ENCODE measurements at places on chromosomes 4 and X.

- DNase-seq: no peak
These were observed 331.8 kb downstream of the TEX13C start for GRCh38 chrX:125651426-125651825.

GRCh38 chrX:9772943-9773342 is 7.3 kb upstream of the GPR143 start:
- DNase-seq: no peak

DNA sequence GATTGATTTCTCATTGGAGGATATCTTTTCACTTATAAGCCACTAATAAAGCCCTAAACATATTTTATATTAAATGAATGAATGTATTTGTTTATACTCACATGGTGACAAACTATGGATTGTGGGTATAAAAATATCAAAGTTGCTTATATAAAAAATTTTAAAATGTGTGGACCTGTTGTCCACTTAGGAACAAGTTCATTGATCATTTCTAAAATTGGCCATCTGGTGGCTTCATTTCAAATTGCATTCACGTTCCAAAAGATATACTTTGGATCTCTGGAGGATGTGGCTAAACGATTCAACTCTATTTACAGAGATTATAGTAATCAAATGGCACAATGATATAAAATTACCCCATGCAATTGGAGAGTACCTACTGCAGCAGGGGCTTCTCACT is 32.5 kb downstream of the FSTL5 start:
- DNase-seq: no peak

DNA sequence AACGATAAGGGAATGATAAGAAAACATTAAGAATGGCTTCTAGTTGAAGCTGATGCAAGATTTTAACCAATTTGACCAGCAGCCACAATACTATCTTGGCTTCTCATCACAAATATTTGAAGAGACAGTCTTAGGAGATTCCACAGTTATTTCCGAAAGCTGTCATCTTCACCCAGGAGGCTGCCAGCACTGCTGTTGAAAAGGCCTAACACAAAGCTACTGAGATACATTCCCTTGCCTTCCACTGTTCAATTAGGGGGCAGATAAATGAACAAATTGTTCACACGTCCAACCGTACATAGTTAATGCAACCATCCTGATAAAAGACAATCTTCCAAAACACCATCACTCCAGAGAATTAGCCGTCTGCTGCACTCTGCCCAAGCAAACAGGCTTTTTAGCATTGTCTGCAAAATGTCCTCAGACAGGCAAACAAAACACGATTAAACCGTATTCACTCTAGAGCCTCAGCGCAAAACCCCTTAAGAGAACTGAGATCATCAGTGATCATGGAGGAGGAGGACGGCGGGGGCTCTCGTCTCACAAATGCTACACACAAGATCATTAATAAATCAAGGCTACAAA is 189.8 kb upstream of the PSAPL1 start:
- DNase-seq: no peak

DNA sequence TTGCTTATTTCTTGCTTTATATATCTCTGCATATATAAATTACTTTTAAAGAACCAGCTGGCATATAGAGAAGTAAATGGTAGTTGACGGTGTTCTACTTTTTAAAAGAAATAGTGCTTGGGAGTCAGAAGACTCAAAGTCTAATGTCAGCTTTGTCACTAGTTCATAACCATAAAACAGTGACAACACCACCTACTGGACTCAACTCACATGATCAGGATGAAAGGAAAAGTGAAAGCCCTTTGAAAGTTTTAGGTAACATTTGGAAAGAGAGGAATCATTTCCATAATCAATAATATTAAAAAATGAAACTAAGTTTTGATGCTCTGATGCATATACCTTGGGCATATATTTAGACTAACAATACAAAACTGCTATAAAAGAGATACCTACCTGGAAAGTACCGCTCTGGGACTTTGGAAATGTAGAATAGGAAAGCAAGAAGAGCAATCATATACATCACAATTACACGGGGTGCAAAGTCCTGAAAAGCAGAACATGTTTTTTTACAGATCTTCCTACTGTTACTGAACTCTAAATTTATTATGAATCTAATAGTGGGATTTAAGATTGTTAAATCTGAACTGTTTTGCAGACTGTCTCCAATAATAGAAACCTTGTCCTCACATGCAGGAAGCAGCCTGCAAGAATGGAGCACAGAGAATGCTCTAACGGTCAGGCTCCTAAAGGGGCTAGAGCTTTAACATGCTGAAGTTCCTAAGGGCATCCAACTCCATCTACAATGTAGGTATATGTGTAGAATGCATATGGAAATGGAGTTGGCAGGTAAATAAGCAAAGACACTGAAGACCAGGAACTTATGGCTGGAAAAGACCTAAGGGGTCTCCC is 15.6 kb downstream of the PAQR3 start:
- DNase-seq: no peak

- no peak for DNase-seq
These were observed 659.8 kb upstream of the DIPK2B start for GRCh38 chrX:45860450-45860849.

DNA sequence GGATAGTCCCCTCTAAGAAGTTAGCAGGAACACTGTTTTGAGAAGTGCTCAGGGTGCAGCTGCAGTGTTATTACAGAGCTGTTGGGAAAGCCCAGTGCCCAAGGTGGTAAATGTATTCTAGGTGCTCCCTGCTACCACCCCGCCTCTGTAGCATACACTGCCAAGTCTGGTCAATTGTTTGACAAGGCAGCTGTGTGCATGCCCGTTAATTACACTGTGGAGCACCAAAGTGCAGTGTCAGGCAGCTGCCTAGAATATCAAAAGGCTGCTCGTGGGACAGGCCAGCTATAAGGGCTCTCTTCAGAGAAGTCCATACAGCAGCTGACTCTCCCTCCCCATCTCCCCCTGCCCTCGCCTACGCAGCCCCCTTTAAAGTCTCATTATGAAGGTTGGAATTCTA is 99.9 kb upstream of the KLHL13 start:
- DNase-seq: no peak

DNA sequence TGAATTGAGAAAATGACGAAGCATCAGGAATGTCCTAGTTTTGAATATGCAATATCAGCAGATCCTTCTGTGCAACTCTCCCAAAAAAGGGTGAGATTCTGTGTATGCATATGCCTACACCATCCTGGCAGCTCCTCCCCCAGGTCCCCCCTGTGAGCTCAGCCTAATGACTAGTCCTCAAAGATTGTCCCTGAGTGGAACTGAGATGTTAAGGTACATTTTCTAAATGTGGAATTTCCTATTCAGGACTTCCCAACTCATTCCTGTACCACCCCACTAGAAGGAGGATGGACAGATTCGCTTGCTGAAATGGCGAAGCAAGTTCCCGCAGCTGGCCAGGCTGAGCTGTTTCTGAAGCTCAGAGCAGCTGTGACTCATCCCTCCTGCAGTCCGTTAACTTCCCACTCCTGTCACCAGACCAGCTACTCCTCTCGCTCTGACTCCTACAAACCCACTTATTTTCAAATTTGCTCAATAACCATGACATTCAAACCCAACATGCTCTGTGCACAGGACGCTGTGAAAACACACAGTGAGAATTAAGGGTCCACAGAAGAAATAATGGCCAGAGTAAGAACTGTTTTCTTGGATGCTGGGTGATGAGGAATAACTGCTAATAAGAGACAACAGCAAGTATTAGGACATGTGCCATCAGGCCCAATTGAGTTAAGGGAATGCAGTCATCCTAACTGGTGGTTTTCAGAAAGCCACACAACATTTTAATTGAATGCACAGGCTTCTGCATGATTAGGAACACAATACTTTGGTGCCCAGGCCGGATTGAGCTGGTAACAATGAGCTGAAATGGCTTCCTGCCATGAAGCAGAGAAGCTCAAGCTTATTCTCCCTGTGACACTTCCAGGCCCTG is 40.0 kb upstream of the IRF2 start:
- DNase-seq: peak; percentile 26

DNA sequence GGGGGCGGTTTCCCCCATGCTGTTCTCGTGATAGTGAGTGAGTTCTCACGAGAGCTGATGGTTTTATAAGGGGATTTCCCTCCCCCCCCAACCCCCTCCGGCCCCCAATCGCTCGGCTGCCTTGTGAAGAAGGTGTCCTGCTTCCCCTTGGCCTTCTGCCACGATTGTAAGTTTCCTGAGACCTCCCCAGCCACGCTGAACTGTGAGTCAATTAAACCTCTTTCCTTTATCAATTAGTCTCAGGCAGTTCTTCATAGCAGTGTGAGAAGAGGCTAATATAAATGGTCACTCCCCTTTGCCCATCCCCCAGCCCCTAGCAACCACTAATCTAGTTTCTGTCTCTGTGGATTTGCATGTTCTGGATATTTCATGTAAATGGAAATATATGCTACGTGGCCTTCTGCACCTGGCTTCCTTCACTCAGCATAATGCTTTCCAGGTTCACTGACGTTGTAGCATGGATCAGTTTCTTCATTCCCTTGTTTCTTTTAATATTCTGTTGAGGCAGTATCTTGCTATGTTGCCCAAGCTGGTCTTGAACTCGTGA is 16.4 kb downstream of the GPR143 start:
- DNase-seq: no peak

DNA sequence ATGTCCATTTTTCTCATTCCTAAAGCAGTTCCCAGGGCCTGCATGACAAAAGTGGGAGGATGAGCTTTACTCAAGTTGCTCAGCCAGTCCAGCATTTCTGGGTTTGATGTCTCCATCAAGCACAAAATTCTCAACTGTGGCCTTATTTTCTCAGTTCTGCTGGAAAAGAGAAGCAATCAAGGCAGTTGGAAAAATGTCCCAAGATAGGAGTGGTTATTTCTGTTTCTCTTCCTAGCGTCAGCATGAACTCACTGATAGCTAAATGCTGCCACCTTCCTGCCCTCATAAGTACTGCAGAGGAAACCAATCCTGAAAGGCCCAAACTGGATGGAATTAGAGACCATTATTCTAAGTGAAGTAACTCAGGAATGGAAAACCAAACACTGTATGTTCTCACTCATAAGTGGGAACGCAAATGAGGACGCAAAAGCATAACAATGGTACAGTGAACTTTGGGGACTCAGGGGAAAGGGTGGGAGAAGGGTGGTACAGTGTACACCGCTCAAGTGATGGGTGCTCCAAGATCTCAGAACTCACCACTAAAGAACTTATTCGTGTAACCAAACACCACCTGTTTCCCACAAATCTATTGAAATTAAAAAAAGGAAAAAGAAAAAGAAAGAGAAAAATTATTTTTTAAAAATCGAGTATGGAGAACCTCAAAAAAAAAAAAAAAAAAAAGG is 29.6 kb downstream of the ADH7 start:
- peak; percentile 29 for DNase-seq

DNA sequence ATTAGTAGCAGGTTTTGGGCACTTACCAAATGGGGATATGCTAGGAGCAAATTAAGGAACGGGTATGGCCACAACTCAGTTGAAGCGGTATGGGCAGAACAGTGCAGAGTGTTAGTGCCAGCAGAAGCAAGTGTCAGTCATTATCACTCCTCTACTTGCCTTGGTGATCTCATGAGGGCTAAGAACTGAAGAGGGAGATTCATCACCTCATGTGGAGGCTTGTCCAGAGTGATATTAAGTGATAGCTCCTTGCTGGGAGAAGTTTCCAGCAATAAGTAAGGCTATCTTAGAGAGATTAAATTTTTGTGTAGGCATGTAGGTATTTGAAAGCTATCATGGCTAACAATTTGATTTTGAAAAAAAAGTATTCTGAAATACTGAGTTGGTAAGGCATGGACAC is 615.4 kb upstream of the SMIM31 start:
- DNase-seq: no peak

- no peak for DNase-seq
These were observed 11.6 kb upstream of the TMEM128 start for GRCh38 chr4:4259484-4260100.

GRCh38 chr4:163228648-163229047 is 62.0 kb upstream of the NAF1 start:
- no peak for DNase-seq

- DNase-seq: no peak
These were observed 1062.4 kb upstream of the DIAPH2 start for GRCh38 chrX:95622200-95622599.

GRCh38 chrX:114152130-114152529 is 431.8 kb upstream of the HTR2C start:
- peak; percentile 25 for DNase-seq

DNA sequence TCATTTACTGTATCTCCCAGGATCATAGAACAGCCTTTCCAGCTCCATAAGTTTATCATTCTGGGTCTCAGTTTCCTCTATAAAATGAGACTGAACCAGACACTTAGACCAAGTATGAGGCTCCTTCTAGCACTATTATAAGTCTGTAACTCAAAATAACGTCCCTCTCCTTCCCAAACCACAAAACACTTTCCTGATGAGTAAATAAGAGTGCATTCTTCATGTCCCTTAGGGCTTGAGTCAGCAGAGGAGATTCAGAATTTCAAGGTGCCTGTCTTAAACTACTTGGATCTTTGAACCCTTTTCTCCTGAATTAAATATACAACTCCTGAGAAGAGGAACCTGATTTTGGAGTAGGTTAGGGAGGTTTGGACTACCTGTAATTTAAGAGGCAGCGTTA is 62.6 kb downstream of the GLRA2 start:
- no peak for DNase-seq

DNA sequence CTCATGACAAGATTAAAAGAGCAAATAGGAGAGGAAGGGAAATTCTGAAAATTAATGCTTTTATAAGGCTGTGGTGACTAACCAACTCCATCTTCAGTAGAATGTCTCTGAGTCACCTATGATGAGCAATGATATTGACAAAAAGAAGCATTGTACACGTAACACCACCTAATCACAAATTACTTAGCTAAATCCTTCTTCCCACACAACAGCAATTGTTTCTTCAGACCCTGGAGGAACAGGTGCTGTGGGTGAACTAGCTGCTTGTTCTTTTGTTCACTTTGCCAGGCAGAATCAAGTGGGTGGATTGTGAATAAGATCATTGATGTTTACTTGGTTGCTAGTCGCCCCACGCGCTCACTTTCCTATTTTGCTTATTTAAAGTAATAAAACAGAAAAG is 315.5 kb downstream of the CAMK2D start:
- DNase-seq: no peak

- DNase-seq: no peak
These were observed 634.2 kb upstream of the NR3C2 start for GRCh38 chr4:149076401-149076800.

- no peak for DNase-seq
These were observed 60.0 kb downstream of the PDHA1 start for GRCh38 chrX:19403696-19404095.

DNA sequence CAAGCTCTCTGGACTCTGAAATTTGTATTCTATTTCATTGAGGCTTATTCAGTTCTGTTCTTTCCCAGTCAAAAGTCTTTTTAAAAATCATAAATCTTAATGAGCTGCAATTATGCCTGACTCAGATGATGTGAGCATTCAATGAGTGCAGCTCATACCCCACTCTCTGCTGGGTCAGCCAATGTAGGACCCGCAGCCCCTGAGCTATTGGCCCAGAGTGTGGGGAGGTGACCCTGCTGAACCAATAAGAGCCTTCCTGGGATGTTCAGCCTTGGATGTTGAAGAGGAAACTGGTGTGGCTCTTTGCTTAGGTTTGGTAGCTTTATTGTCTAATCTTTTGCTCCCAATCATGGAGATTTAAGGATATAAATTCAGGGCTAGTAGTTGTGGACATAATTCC is 12.1 kb upstream of the TCEAL4 start:
- no peak for DNase-seq

GRCh38 chr4:2267841-2268240 is 5.9 kb upstream of the MXD4 start:
- no peak for DNase-seq

- no peak for DNase-seq
These were observed 47.2 kb upstream of the RPS6KA3 start for GRCh38 chrX:20313899-20314298.

- no peak for DNase-seq
These were observed 46.4 kb upstream of the GPM6B start for GRCh38 chrX:13863324-13863723.

Data from K562 (cell line).